ENCODE measurements at places on chromosomes 7 and 10.

GRCh38 chr10:132232023-132232951 lies 45.5 kb downstream of the DPYSL4 start:
- peak; percentile 26 for DNase-seq

- no peak for DNase-seq
These were observed 188.4 kb downstream of the EBF3 start for GRCh38 chr10:129775681-129776080.

DNA sequence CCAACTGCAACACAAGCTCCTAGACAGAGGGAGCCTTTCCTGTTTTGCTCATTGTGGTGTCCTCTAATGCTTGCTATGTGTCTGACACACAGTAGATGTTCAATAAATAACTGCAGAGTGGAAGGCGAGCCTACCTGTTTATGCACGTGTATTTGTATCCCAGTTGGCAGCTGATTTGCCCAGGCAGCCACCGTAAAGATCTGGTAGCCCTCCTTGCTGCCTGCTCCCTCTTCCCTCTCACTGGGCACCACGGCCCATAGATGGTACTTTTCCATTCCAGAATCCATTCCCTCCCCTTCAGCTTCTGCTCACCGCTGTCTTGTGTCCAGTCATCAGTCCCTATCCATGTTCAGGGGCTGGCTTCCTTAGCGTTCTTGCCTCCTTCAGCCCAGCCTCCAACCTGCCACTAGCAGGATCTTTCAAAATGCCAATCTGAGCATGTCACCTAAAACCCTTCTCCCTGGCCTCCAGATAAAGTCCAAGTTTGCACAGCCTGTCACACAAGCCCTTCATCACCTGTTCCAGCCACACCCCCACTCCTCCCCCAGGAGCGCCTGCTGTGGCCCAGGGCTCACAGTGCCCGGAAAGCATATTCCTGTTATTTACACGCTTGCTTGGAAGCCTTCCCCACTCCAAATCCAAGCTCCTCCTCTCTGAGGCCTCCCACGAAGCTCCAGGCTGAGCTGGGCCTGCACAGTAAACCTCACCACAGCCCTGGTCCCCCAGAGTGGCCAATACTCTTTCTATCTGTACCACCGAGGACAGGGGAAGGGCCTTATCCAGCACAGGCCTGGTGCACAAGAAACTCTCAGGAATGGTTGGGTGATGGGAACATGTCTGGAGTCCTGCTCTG lies 21.0 kb downstream of the ZCCHC24 start:
- DNase-seq: no peak

- no peak for DNase-seq
These were observed 183.7 kb upstream of the KLF14 start for GRCh38 chr7:130917669-130918128.

- DNase-seq: no peak
These were observed 7.6 kb downstream of the LOXL4 start for GRCh38 chr10:98260350-98260749.

DNA sequence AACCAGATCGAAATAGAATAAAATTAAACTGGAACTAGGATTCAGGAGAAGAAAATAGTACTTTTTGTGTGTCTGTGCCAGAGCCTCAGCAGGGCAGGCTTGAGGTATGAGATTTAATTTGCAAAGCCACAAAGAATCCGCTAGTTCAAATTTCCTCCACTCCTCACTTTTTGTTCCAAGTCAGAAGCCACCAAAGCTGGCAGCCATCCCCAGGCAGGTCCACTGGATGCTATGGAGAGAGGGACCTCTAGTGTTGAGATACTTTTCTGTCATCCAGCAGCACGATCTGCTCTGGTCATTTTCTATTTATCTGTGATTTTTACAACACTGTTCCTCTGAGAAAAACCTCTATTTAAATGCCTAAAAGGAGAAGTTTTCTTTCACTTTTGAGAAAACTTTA lies 147.9 kb upstream of the FRMD4A start:
- DNase-seq: peak; percentile 19

DNA sequence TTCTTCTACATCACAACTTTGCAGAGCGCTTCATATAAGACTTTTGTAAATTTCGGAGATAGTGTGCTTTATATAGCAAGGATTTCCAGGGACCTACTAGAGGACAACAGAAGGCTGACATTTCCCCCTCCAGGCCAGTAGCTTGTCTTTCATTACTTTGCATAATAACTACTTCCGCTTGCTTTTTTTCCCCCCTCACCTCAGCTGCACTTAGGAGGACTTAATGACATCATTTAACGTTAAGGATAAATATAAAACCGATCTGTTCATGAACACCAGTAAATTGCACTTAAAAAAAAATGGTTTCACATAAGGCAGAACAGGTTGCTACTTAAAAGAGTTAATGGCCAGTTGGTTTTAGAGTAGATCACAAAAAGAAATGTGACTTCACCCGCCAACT lies 172.3 kb downstream of the AUTS2 start:
- DNase-seq: no peak

GRCh38 chr10:119219871-119220270 lies 12.5 kb downstream of the GRK5 start:
- DNase-seq: no peak

- no peak for DNase-seq
These were observed 1.3 kb downstream of the SORBS1 start for GRCh38 chr10:95559896-95560277.

GRCh38 chr10:11120711-11121110 lies 103.0 kb downstream of the CELF2 start:
- DNase-seq: no peak

GRCh38 chr7:28083998-28084985 lies 96.3 kb downstream of the JAZF1 start:
- no peak for DNase-seq

DNA sequence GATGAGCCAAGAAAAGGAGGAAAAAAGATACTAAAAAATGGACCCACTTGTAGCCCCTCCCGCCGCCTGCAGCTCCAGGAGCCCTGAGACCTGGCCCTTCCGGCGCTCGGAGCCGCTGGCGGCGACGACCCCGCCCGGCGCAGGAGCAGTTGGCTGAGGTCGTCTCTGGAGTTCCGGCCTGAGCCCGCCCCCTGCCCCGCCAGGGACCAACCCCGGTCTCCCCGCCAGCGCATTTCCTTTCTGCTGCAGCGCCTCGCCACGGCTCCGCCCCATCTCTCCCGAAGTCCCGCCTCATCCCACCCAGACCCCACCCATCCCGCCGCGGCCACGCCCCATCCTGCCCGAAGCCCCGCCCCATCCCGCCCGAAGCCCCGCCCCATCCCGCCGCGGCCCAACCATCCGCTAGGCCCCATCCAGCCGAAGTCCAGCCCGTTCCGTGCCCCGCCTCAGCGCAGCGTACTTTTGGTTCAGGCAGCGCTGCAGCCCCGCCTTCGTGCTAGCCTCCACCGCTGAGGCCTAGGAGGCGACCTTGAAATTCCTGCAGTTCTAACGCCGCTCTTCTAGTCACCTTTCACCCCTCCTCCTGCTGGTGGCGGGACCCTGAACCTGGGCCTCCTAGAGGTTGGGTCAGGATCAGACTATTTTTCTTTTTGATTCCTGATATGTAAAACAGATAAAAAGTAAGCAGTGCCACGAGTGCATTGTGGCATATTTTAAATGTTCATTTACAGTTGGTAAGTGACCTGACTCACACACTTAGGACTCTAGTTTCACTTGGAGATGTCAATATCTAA lies at the start of gene STN1:
Gene STN1 (minus strand): TSS at position 132 of the 794 bp plus-strand sequence. CDS start 590 bp downstream, outside the sequence.
- DNase-seq: peak; percentile 97

All from activated naive CD4-positive, alpha-beta T cell treated with anti-CD3 and anti-CD28 coated beads, Interleukin-2, amount 50 U/mL, for 16 hours (primary cell).